RPMI7951 (cell line): ENCODE measurements at places on chromosomes 13 and 19.

DNA sequence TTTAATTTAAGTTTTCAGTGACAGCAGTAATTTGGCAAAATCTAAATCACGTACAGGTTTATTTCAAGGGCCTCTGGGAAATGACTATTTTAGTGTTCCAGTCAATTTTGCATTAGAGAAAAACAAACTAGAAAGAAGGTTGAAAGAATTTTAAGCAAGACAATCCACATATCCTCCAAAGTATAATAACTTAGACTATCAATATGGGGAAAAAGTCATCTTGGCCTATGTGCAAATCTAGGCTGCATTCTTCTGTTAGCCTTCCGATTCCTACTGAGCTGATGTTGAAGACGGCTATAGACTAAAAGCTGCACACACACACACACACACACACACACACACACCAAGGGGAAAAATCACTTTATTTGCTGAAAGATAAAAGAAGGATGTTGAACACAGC lies 81.3 kb downstream of the SLITRK6 start:
- DNase-seq: no peak

GRCh38 chr19:29965492-29965891 lies 23.5 kb downstream of the URI1 start:
- no peak for DNase-seq

- peak; percentile 96 for DNase-seq
Measured at GRCh38 chr13:37306778-37307544, 201.5 kb upstream of the CSNK1A1L start.

DNA sequence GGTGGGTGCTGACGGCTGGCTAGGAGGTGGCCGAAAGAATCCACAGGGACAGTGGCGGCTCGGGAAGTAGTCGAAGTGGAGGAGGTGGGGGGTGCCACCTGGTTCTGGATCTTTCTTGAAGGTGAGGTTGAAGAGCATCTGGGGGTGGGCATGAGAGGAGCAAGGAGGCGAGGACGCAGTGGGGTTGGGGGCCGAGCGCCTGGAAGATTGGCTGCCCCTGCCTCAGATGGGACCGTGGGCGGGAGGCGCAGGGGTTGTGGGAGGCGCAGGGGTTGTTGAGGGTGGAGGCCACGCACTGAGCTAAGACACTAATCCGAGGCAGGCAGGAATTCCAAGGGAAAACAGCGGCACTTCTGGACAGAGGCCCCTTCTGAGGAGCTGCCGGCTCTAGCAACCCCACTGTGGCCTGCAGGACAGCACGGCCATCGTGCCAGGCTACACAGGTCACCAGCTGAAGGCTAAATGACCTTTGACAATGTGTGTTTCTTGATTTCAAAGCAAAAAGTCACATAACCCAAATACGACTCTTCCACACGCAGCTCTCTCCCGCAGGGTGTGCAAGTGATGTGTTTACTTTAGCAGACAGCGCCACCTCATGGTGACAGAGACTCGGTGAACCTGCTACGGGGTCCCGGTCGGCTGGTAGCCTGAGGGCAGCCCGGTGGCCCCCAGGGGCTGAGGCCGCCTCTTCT lies 44.1 kb upstream of the RANBP3 start:
- peak; percentile 68 for DNase-seq

- no peak for DNase-seq
Measured at GRCh38 chr13:97321101-97321500, 99.0 kb downstream of the MBNL2 start.

GRCh38 chr13:80924596-80924995 lies 583.7 kb upstream of the SPRY2 start:
- DNase-seq: no peak

- no peak for DNase-seq
Measured at GRCh38 chr19:42229301-42229854, 9.3 kb downstream of the ZNF526 start.

GRCh38 chr13:84951128-84951527 lies 848.1 kb downstream of the SLITRK6 start:
- DNase-seq: no peak

DNA sequence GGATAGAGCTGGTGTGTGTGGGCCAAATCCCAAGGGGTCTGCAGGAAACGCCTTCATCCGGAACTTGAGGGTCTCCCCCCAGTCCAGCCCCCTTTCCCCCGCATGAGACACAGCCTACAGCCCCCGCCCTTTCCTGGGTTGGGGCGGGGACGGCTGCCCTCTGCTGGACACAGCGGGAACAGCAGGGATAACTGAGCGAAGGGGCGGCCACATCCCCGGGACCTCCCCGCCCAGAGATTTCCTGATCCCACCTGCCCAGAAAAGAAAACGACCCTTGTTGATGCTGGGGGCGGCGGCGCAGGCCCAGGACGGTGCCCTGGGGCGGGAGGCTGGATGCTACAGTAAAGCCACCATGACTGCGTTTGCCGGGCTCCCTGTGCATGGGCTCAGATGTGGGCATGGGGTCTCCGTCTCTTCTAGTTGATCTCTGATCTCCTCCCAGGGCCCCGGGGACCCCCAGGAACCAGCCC lies 14.2 kb downstream of the ONECUT3 start:
- no peak for DNase-seq
